Fibroblast of skin of left quadriceps (primary cell): ENCODE measurements at places on chromosomes 7 and 10.

DNA sequence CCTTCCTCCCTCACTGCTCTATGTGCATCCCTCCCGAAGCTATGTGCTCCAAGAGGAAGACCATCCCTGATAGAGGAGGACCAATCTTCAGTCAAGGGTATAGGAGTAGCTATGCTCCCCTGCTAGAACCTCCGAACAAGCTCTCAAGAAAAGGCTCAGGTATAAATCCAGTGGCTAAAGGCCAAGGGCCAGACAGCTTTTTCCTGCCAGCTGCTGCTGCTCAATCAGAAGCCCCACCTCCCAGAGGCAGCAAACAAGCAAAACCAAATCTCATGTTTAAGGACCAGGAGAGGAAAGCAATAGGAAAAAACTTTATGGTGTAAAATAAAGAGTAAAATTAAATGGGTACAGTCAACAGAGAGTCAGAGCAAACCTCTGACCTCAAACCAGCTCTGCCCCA is 187.2 kb downstream of the FGFR2 start:
- no peak for DNase-seq

DNA sequence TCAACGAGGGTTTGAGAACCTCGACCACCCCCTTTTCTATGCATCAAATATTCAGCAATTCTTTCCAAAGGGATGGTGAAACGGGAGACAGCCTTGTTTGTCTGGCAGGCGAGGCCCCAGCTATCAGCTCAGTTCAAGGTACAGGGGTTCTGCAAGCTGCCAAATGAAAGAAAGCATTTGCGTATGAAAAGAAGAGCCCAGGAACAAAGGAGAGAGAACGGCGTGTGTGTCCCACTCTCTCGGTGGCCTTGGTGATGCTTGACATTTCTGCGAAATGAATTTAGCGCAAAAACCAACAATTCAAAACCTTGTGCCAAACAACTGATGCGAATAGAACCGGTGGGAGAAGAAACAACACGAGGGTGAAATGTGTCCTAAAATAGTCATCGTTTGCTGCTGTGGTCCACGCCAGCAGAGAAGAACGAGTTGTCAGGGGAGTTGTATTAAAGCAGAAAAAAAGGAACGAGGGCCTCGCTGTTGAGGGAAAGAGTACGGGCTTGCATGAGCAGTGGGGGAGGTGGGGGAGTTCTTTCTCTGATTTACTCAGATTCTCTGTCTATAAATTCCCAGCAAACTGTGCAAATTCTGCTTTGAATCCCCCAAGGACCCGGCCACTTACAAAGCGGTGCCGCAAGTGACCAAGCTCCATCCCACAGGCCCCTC is 97.7 kb downstream of the TMEM130 start:
- DNase-seq: no peak

DNA sequence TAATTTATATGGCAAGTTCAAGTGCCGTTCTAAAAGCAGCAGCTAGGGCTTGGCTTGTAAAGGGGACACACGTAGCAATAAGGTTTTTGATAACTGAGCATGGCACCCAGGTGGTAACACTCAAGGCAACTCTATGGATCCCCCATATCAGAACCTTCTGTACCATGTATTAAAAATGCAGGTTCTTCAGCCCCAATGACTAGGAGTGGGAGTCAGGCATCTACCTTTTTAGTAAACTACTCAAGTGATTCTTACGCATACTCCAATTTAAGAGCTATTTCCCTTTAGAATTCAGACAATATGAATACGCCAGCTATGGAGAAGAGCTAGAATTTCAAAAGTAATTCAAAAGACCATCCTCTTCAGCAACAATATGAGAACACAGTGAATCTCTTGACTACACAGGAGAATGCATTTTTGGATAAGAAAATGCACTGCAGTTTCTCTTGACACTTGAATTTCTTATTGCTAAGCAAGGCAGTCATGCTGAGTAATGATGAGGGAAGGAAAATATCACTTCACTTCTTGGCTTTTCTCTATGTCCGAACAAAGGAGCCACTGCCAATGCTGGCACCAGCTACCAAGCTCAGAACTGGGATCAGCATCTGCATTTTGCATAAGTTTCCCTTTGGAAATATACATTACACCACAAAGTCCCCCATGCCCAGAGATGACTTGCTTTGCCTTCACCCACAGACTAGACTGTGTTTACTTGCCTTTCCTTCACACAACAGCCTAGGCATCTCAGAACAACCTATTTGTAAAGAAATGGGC is 53.5 kb downstream of the ABLIM1 start:
- no peak for DNase-seq

DNA sequence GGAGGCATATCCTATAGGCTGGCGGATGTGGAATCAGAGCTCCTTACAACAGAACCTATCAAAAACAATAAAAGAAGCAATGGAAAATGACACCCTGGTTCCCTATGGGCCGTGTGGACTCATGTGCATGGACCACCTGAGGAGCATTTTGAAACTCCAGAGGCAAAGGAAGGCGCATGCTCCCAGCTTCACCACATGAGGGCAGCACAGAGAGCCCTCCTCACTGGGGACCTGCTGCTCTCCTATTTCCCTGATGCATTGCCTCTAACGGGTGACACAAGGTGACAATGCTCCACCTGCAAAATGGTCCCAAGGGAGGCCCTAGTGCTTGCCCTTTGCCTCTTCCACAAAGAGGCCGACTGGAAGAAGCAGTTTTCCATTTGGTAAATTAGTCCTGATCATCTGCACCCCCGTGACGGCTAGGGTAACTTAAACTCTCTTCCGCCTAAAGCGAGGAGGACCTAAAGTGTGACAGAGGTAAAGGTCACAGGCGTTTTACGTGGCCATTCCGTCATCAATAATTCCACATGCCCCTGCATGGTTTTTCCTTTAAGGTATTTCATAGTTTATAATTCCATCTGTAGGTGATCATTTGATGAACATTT is 67.7 kb downstream of the GPAM start:
- DNase-seq: no peak

- peak; percentile 57 for DNase-seq
These were observed 174.9 kb upstream of the NRP1 start for GRCh38 chr10:33509231-33509831.

GRCh38 chr10:44177610-44178009 is 207.3 kb downstream of the CXCL12 start:
- DNase-seq: no peak

- no peak for DNase-seq
These were observed 537.6 kb downstream of the TCERG1L start for GRCh38 chr10:130773941-130774340.

- no peak for DNase-seq
These were observed 10.5 kb upstream of the ZNF212 start for GRCh38 chr7:149228831-149229471.

DNA sequence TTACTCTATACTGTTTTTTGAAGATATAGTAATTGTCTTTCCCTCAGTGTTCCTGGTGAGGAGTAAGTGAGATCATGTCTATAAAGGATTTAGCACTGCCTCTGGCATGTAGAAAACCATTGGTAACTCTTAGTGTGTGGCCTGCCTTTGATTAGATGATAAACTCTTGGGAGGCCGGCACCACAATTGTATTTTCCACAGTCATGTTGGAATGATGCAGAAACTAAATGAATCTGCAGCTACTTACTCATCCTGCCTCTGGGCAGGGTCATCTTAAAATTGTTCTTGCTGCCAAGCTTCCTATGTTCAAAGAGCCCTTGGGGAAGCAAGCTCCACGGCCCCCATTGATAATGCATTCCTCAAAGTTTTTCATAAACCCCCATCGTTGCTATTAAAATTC is 204.6 kb downstream of the ANKRD7 start:
- no peak for DNase-seq
